Occipital lobe (tissue), 3 donors: ENCODE measurements at places on chromosomes 12 and 14. TPM values are rescaled to one million over a fixed set of nuclear protein-coding genes. Genes with fewer than 3 reads are reported as not detected.

DNA sequence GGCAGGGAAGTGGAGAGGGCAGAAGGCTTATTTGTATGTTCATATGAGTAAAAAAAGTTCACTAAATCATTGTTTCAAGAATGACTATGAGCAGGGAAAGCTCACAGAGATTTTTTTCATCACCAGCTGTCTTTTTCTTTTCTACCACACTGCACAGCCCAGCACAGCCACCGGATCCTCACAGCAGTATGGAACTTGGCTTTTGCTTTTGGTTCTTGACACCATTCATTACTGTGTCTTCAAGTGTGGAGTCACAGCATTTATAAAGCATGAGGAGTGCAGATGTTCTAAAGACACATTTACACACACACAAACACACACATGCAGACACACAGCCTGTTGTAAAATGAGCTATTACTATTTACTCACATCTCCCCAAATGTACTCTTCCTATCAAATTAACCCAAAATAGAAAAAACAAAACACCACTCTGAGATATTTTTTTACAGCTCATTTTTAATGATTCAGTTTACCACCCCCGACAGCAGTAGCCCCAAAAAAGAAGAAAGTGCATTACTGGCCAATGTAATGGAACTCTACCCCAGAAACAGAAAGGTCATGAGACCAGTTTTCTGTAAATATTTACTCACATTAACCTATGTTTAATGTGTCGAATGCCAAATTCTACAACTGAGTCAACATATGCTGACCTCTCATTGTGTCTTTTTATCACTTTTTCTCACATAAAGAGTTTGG, 60.5 kb downstream of the BTG1 start:
- no peak for DNase-seq

DNA sequence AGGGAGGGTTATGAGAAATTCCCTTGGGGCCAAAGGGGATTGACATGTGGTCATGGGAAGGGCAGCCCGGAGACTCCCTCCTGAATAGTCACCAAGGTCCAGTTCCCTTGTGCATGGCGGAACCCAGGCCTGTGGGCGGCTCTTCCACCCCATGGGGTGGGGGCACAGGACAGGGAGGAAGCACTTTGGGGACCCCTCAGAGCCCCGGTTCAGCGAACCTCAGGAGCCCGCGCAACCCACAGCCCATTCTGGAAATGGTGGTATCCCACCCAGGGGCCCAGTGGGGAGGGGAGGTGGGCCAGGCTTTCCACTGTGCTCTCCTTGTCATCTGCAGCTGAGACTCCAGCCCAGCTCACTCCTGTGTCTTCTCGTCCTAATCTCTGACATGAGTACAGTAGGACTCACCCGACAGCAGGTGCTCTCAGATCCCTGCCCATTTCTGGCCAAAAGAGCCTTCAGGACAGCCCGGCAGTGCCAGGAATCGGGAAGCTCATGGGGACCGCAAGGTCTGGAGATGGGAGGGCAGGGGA, 255.2 kb upstream of the SFSWAP start:
- no peak for DNase-seq

DNA sequence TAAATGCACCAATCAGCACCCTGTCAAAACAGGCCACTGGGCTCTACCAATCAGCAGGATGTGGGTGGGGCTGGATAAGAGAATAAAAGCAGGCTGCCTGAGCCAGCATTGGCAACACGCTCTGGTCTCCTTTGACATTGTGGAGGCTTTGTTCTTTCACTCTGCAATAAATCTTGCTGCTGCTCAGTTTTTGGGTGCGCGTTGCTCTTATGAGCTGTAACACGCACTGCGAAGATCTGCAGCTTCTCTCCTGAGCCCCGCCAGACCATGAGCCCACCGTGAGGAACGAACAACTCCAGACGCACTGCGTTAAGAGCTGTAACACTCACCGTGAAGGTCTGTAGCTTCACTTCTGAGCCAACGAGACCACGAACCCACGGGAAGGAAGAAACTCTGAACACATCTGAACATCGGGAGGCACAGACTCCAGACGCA, 8.4 kb upstream of the PIANP start:
- DNase-seq, result no peak

DNA sequence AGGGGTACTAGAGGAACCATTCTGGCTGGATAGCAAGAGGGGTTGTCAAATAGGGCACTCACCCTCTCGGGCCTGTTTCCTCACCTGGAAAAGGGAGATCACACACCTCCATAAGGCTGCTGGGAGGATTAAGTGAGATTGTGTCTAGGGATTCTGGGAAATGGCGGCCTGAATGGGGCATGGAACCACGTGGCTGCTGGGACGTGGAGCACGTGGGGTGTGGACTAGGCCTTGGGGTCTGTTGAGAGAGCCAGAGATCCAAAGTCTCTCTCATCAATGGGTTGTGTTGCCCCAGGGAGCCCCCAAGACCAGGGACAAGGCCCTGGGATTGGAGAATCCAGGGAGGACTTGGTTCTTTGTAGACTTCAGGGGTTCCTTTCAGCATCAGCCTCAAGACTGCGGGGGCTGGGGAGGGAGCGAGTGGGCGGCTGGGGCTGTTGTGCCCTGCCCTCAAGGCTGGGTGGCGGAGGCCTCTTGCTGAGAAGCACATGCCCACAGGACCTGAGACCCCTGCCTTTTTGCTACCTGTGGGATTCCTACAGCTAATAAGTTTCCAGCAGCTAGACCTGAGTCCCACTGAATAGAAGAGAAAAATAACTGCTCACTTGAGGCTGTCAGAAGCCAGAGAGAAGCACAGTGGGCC, 3.4 kb upstream of the MYL2 start:
- DNase-seq, result no peak

DNA sequence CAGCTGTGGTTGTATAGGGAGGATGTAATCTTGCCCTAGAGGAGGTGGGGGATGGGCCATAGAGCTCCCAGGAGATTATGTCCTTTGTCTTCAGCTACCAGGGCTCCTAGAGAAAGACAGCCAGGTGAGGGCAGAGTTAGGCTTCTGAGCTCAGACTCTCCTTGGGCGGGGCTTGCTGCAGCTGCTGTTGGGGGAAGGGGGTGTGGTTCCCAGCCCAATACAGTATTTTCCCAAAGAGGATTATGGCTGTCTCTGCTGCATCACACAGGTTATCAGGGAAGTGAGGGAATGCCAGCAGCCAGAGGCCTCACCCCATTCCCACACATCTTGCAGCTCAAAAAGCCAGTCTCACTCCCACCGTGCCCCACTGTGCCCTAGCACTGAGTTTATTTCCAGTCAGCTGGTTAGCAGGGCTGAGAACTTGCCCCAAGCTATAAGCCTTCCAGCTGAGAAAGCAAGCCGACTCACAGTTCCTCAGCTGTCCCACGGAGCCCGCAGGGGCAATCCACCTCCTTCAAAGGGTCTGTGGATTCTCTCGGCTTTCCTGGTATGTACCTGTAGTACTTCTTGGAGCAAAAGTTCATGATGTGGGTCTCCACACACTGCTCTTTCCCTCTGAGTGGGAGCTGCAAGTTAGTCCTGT, 217.3 kb upstream of the CPNE8 start:
- no peak for DNase-seq

- no peak for DNase-seq
These were observed 18.7 kb upstream of the YBX3 start for GRCh38 chr12:10741845-10742244.

DNA sequence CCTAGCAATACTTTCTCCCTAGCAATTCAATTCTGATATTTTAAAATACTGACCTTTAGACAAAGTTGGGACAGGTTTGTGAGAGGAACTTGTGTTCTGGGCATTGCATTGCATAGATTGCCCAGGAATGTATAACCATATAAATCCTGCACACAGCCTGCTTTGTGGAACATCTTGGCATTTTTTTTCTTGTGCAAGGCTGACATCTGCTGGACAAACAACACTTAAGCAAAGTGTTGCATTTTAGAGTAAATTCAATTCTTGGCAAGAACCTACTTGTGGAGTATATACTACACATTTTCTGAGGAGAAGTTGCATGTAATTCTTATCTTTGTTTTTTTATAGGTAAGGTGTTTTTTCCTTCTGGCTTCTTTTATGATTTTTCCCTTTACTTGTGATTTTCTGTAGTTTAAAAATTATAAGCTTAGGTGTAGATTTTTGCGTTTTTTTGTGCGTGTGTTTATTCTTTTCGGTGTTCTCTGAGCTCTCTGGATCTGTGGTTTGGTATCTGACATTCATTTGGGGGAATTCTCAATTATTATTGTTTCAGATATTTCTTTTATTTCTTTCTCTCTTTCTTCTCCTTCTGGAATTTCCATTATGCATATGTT, 26.4 kb downstream of the TESPA1 start:
- peak; percentile 49 for DNase-seq

DNA sequence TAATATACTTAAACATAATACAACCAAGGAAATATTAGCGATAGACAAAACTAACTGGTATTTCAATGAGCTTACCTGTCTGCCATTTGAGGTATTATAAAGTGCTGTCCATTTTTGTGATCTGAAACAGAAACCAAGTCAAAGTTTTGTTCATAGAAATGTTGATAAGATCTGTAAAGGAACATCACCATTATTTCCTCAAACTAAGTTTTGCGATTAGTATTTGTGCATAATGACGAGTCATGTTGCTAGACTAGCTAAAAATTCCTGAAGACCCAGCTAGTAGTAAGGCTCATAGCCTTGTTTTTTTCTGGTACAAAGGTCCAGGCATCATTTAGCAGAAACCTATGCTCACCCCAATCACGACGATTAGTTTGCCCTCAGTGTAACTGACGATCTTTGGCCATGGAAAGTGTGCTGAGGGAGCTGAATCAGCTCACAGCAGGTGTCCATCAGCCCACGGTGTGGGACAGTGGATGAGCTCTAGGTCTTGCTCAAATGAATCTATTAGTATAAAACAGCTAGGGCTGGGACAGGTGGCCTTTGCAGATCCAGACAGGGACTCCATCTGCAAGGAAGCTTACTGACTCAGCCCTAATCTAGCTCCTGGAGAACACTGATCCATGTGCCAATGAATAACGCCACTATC, 28.7 kb downstream of the GIT2 start:
- DNase-seq, result no peak

The SLC5A8 gene
- total RNA-seq, result 1.4 TPM

DNA sequence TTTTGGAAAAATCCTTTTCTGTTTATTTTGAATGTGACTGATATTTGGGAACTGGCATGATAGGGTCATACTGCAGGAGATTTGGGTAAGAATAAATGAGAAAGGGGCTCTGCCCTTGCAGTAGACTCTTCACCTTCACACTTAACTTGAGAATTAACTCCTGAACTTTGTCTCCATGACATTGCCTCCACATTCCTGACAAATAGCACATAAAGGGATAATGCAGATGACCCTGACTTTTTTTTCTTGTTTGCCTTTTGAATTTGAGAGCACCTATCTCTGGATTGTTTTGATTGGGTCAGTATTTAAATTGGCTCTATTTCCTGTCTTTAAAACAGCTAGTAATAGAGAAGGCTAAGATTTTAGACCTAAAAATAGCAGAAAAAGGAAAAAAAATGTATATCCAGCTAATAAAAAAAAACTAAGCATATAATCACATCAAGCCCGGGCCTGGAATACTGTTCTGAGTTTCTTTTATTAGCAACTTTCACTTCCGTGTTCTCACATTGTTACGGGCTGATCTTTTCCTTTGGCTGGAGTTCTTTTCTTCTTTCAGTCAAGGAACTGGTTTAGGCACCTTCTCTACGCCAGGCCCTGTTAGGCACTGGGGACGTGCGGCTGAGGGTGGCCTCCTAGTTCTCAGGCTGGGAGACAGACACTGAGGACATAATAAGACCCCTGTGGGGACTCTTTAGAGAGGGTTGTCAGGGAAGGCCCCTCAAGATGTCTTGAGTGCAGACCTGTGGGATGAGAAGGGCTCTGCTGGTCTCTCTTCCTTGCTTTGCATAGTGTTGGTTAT, 53.1 kb upstream of the GNPNAT1 start:
- DNase-seq, result no peak

DNA sequence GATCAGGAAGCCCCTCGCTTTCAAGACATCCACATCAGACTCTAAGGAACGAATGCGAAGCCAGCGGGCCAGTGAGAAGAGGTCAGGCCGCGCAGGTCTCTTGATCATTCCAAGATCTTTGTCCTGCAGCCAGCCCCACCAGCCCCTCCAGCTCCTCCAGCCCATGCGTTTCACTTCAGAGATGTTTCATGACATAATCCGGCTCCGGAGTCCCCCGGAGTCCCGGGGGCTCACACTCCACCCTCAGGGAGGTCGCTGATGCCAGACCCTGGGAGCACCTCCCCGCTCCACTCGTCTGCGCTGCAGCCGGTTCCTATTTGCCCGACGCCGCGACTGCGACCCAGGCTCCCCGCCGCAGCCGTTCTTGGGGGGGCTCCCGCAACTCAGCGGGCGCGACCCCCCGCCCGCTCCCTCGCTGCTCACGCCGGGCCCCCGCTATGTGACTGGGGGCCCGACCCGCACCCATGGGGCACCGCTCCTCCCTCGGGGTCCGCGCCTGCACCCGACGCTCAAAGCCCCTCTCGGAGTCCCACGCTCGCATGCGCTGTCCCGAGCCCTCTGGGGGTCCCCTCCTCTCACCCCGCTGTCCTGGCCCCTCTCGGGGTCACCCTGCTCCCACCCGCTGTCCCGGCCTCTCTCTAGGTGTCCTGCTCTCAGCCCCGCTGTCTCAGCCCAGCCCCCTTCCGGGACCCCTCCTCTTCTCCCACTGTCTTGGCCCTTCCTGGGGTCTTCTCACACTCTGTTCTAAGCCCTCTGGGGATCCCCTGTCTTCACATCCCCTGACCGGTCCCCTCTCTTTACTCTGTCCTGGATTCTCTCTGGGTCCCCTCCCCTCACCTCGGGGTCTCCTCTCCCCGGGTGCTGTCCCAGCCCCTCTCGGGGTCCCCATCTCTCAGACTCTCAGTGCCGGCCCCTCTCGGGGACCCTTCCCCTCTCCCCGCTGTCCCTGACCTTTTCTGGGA, 1.1 kb downstream of the TAOK3 start:
- no peak for DNase-seq

GRCh38 chr12:92434607-92435025, 268.2 kb upstream of the PLEKHG7 start:
- DNase-seq, result no peak

DNA sequence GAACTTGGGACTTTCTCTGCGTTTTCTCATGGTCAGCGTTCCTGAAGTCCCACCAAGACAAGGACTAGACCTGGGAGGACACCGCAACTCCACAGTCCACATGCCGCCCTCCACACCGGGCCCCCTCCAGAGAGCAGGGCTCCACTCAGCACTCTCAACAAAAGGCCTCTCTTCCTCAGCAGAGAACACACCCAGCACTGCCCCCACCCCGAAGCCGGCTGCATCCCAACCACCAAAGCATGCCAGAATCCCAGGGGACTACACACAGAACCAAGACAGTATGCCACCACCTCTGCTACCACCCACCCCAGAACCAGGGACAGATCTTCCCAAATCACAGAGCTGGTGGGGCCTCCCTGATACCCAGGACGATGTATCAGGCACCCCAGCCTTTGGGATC, 88.3 kb downstream of the BCL11B start:
- no peak for DNase-seq

DNA sequence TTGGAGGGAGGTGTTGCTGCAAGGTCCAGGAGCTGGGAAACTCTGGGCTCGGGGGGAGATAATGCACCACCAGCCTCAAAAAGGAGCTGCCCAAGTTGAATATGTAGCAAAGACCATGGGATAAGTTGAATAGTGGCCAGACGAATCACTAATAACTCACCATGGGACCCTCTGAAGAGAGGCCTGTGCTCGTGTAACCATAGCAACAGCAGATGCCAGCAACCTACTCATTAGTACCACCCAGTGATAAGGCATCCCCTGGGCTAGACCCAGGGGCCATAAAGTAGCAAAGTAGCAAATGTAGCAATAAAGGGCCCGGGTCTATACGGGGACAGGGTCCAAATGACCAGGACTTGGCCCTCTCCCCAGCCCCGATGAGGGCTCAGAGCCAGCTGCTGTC, 328.0 kb downstream of the DPF3 start:
- DNase-seq, result no peak
